ENCODE measurements at places on chromosomes 6 and 20. TPM values are rescaled to one million over a fixed set of nuclear protein-coding genes. Genes with fewer than 3 reads are reported as not detected.

The TFAP2A gene
- 11.9 TPM for total RNA-seq

The SNPH gene
- total RNA-seq = 4.1 TPM

The CTCFL gene
- not detected for total RNA-seq

The TSPO2 gene
- not detected for total RNA-seq

The UBE2C gene
- total RNA-seq = 255 TPM

The HCK gene
- 0.06 TPM for total RNA-seq

The ECHDC1 gene
- total RNA-seq = 37.3 TPM

The C4B gene
- 1.1 TPM for total RNA-seq

The GSTA3 gene
- not detected for total RNA-seq

The TSHZ2 gene
- not detected for total RNA-seq

The MPIG6B gene
- total RNA-seq = not detected

The B3GAT2 gene
- total RNA-seq = not detected

The FBXL4 gene
- total RNA-seq = 5.7 TPM

The SCGN gene
- total RNA-seq = not detected

The MAN1A1 gene
- 0.03 TPM for total RNA-seq

The FRK gene
- total RNA-seq = 2.4 TPM

The SSTR4 gene
- 0.12 TPM for total RNA-seq

The KHDC1L gene
- total RNA-seq = 0.38 TPM

The CEP250 gene
- total RNA-seq = 29.5 TPM

The RAET1G gene
- total RNA-seq = 9.8 TPM

The HIVEP1 gene
- 9.1 TPM for total RNA-seq

The MYCT1 gene
- not detected for total RNA-seq

The GRIK2 gene
- 0.39 TPM for total RNA-seq

The C20orf202 gene
- total RNA-seq = not detected

The CRISP2 gene
- total RNA-seq = not detected

The C6orf15 gene
- not detected for total RNA-seq

The SAMD10 gene
- total RNA-seq = not detected

The NFATC2 gene
- total RNA-seq = 8.5 TPM

The RNF39 gene
- total RNA-seq = not detected

The CNBD2 gene
- 5.6 TPM for total RNA-seq

The ZC3H12D gene
- total RNA-seq = 0.08 TPM

The GABRR1 gene
- total RNA-seq = not detected

The TBC1D7 gene
- total RNA-seq = 31.0 TPM

The SLC16A10 gene
- total RNA-seq = 0.56 TPM

The SULF2 gene
- 22.8 TPM for total RNA-seq

The TP53TG5 gene
- not detected for total RNA-seq

The ERVFRD-1 gene
- total RNA-seq = not detected

The SPO11 gene
- total RNA-seq = not detected

The MRAP2 gene
- total RNA-seq = 2.0 TPM

The PTGIS gene
- 0.02 TPM for total RNA-seq

The AVP gene
- not detected for total RNA-seq

The ZNFX1 gene
- 23.3 TPM for total RNA-seq

The CLPSL1 gene
- not detected for total RNA-seq

The LST1 gene
- total RNA-seq = not detected

The BPI gene
- total RNA-seq = not detected

The SRC gene
- total RNA-seq = 134 TPM
